ENCODE measurements at places on chromosomes 2 and 18. TPM values are rescaled to one million over a fixed set of nuclear protein-coding genes. Genes with fewer than 3 reads are reported as not detected.

Gene MYO1B
- total RNA-seq, result 116 TPM

Gene SAG
- total RNA-seq, result not detected

Gene CCDC74A
- 3.8 TPM for total RNA-seq

Gene MROH2A
- not detected for total RNA-seq

Gene SOX11
- 4.7 TPM for total RNA-seq

DNA sequence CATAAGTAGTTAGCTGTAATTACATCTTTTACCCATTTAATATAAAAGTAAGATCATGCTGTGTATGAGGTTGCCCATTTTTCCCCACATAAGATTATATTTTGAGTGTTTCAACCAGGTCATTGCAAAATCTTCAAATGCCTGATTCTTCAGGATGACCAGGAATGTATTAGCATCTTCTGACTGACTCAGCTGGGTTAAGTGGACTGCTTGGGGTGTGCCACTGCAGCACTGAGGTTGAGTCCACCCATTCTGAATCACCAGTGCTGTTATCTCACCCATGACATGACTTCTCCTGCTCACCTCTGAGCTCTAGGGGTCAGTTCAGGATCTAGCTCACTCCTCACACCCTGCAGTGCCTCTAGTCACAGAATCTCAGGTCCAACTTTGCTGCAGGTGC lies 576.7 kb upstream of the ZEB2 start:
- peak; percentile 77 for DNase-seq

DNA sequence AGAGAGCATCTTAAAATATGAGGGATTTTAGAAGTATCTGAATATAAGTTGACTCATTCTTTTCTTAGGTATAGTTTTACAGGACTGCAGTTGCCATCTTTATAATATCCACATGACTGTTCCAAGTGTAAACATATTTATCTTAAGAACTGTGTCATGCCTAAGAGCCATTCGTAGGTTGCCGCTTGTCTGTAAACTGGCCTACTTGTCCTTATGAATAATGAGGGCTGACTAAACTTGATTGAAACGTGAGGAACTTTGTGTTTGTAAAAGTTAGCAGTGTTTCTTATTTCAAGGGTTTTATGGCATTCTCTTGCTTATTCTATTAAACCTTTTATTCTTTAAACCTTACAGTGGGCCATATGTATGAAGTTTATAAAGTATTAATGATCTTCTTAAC lies 99.6 kb downstream of the MAP3K20 start:
- peak; percentile 81 for DNase-seq

DNA sequence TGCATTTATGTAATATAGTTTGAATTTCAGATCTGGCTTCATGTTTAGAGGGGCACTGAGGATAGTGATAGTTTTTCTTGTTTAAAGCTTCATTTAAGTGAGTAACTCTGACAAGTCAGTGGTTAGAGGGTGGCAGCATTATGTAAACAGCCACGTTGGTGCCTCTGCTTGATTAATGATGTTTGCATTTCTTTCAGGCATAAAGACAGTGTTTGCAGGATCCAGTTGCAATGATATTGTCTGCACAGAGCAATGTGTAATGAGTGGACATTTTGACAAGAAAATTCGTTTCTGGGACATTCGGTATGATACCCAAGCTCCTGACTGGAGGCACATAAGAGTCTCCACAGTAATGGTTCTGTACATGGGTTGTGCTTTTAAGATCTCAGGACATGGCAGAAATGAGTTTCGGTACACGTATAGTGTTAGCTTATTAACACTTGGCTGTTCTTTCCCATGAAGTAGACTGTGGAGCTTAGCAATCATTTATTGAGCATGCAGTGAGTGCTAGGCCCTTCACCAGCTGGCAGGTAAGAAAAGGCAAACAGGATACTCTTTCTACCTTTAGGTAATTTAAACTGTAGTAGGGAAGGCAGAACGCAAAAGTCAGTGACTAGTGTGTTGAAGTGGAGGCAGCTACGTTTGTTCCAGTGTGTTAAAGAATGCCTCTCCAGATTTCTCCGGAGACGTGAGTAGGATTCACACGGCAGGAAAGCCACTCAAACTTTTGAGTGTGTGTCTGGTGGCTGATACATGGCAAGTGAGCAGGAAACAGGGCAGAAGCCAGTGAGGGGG lies 17.4 kb upstream of the SAG start:
- DNase-seq, result no peak

DNA sequence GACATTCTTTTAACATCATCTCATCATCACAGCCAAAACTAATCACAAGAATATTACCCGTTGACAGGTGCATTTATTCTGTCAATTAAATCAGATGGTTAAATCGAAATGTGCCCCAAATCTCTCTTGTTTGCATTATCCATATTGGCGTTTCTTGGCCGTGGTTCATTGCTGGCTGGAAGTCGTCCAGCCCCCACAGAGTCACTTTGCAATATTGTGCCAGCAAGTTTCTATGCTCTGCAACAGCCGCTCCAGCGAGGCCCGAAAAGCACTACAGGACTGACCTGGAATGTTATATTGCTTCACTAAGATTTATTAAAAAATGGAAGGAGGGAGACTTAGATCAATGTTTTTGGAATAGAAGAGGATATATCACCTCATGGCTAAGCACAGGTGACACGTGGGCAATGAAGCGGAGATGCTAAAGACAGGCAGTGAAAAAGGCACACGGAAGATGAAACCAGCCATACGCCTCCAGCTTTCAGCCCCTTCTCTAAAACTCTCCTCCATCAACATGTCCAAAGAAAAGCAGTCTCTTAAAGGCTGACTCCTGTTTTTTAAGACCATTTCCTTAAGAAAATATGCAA lies 176.8 kb upstream of the VRK2 start:
- DNase-seq, result no peak

GRCh38 chr18:47931718-47932103 lies 1.3 kb upstream of the SMAD2 start:
- no peak for DNase-seq

- no peak for DNase-seq
Observed at GRCh38 chr2:200534572-200534971, 8.6 kb downstream of the SGO2 start.

- DNase-seq, result no peak
Observed at GRCh38 chr2:98058191-98058975, 28.6 kb upstream of the VWA3B start.

GRCh38 chr2:6054161-6054671 lies 362.0 kb downstream of the SOX11 start:
- no peak for DNase-seq

DNA sequence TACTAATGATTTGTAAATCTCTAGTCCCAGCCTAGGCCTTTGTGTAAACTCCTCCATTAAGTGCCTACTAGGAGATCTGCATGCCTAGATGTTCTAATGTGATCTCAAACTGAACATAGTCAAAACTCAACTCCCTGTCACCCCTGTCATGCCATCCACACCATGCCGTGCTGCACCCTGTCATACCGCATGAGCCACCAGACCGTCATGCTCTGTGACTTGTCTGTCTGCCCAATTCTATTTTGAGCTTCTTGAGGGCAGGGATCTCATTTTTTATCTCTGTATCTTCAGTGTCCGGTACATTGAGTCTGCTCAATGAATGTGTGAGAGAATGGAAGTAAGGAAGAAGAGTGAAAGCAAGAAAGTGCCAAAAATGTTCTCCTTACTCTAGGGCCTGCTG lies 35.5 kb downstream of the GREB1L start:
- no peak for DNase-seq

DNA sequence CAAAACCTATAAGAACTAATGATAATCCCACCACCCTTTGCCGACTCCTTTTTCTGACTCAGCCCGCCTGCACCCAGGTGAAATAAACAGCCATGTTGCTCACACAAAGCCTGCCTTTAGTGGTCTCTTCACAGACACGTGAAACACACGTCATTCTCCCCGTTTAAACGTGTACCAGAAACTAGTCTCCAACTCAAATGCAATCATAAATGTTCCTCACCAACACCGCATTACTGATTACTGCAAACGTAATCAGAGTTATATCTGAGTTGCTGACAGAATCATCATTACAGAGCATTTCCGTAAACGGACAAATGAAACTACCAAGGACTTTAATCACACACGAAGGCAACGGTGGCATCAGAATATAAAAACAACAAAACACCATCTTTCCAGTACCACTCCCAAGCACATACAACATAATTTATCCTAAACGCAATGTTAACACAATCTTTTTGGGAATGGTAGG lies 1.9 kb downstream of the CLK1 start:
- peak; percentile 88 for DNase-seq

- DNase-seq, result peak; percentile 72
Observed at GRCh38 chr18:76493213-76494161, 1.6 kb downstream of the ZNF516 start.

DNA sequence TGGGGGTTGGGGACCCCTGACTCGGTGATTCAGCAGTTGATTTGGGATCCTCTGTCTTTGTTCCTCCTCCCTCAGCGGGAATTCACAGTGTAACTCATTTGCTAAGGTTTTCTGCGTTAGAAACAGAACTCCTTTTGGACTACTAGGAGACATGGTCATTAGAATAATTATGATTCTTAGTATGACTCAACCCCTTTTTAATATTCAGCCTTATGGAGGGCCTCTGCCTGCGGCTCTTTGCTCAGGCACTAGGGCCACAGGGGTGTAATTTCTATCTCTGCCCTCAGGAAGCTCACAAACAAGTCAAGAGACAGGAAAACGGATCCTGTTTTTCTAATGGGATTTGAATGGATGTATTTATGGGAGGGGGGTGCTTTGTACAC lies 117.4 kb downstream of the SPTBN1 start:
- no peak for DNase-seq
